K562 (cell line): ENCODE measurements at places on chromosomes 12 and 14. TPM values are rescaled to one million over a fixed set of nuclear protein-coding genes. Genes with fewer than 3 reads are reported as not detected.

DNA sequence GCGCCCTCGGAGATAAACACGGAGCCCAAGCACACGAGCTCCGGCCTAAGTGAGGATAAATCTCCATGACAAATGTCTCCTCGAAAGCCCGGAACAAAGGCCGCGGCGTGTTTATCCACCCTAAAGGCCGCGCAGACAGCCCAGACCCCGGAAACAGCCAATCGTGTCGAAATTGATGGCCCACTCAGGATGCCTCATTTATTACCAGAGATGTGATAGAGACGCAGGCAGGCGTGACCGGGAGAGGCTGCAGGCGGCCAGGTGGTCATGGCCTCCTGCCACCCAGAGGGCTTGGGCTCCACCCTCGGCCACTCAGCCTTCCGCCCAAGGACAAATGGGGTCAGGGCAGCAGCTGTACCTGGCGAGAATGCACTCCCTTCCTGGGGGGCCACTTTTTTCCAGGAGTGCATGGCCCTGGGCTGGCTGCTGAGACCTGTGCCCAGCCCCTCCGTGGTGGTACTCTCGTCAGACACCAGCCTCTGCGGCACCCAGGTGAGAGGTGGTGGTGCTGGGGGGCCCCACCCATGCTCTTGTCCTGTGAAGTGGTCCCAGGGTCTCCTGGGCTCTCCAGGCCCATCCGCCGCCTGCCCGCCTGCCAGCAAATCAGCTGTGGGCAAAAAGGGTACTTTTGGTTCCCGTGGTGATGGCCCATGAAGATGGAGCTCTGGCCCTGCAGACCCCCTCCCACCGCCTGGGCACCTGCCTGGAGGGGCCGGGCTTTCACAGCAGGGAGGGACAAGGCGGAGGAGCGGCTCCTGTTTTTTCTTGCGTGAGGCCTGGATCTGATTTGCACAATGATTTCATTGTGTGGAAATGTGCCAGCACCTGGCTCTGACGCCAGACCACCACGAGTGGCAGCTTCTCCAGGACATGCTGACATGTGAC, 211.5 kb upstream of the C14orf180 start:
- no peaks in the 10 kb centered on the region for H3K36me3 ChIP-seq
- H3K4me3 ChIP-seq = no peak overlapping the region
- H3K27ac ChIP-seq = no peak overlapping the region
- no peak for DNase-seq

DNA sequence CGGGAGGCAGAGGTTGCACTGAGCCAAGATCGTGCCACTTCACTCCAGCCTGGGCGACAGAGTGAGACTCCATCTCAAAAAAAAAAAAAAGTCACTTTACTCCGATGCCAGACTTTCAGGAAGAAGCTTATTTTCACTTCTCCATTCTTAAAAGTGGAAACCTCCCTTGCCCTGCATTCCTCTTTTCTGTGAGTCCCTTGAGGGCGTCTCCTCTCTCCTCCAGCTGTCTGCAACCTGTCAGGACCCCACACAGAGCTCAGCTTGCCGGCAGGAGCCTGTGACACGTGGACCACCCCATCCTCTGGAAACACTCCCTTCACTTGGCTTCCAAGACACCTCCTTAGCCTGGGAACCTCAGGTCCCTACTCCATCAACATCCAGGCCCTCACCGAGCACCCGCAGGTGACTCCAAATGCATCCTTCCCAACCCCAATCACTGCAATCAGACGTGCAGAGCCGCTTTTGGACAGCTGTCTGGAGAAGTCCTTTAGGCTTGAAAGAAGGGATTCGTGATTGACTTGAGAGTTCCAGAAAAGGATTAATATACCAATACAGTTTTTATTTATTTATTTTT, 34.3 kb downstream of the SLC15A4 start:
- H3K4me3 ChIP-seq = no peak overlapping the region
- no peaks in the 10 kb centered on the region for H3K4me1 ChIP-seq
- H3K36me3 ChIP-seq = peaks cover 15% of the 10 kb centered on the region; the same call in 1 of the 3 replicates
- no peak overlapping the region for H3K27ac ChIP-seq
- H3K27me3 ChIP-seq = peaks cover 11% of the 10 kb centered on the region; the same call in 1 of the 3 replicates
- DNase-seq = no peak

- no peaks in the 10 kb centered on the region for H3K27me3 ChIP-seq
- no peak overlapping the region for H3K27ac ChIP-seq
- peaks cover 73% of the 10 kb centered on the region for H3K36me3 ChIP-seq
- H3K4me1 ChIP-seq = no peaks in the 10 kb centered on the region
Observed at GRCh38 chr12:868722-869121, 80.8 kb downstream of the RAD52 start.

GRCh38 chr14:32762886-32763285, 175.8 kb upstream of the NPAS3 start:
- no peaks in the 10 kb centered on the region for H3K36me3 ChIP-seq
- no peaks in the 10 kb centered on the region for H3K27me3 ChIP-seq
- H3K4me3 ChIP-seq = no peak overlapping the region

RASSF3 gene
- 35.9 and 39.2 TPM in 2 replicates for total RNA-seq

DNA sequence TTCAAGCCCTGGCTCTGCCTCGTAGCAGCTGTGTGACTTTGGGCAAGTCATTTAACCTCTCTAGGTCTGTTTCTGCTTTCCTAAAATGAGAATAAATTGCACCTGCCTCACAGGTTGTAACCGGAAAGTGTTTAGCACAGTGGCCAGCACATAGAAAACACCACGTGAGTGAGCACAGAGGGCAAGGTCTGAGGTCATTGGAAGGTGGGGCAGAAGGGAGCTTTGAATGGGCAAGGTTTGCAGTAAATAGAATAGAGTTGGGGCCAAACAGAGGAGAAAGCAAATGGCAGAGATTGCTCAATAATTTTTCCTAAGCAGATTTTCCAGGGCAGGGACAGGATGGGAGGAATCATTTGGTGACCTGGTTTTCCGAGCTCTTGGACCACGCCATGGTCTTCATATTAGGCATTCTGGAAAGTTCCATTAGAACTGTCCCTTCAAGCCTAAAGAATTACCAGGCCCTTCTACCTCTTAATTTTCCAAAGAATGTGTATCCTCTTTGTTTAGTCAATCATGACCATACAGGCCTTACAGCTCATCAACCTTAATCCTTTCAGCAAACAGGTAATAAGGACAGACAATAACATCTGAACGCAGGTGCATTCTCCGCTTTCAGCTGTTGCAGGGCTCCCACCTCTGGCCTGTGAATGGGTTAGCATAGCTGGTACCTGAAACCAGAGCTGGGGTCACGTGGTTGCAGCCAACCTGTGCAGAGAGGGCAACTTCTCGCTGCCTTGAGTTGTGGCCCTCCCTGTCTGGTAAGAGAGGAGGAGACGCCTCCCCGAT, 53.8 kb downstream of the VWF start:
- H3K27ac ChIP-seq = no peak overlapping the region
- no peak overlapping the region for H3K4me3 ChIP-seq
- H3K27me3 ChIP-seq = peaks cover 16% of the 10 kb centered on the region; the same call in 1 of the 3 replicates
- no peak for DNase-seq

DNA sequence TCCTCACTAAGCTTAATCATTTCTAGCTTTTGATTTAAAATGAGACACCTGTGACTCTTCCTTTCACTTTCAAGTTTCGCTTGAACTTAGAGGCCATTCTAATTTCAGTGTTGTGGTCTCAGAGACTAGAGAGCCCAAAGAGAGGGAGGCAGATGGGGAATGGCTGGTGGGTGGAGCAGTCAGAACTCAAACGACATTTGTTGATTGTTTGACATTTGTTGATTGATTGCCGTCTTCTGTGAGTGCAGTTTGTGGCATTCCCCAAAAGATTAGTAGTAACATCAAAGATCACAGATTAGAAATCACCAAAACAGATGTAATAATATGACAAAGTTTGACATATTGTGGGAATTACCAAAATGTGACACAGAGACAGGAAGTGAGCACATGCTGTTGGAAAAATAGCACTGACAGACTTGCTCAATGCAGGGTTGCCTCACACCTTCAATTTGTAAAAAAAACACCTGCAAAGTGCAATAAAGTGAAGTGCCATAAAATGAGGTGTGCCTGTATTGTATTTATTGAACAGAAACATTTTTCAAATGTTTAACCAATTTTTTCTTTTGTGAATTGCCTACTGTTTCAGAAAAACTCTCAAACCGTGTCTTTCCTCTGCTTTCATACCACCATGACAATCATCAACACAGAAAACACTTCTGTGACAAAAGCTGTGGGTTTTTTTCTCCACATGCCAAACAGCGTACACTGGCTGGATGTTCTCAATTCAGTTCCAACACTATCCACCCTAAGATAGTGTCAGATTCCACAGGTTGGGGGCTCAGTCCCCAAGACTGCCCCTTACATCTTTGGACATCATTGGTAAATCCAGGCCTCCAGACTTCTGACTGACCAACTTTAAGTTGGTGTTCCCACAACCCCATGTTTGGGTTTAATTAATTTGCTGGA, 376.3 kb upstream of the RGS6 start:
- H3K4me1 ChIP-seq = peaks cover 10% of the 10 kb centered on the region; the same call in 1 of the 3 replicates
- DNase-seq = peak; percentile 12
- H3K27ac ChIP-seq = peak overlapping the region; percentile 54; the same call in 2 of the 3 replicates
- H3K36me3 ChIP-seq = no peaks in the 10 kb centered on the region

- H3K4me1 ChIP-seq = no peaks in the 10 kb centered on the region
- H3K27ac ChIP-seq = no peak overlapping the region
- no peak for DNase-seq
- no peaks in the 10 kb centered on the region for H3K27me3 ChIP-seq
- H3K36me3 ChIP-seq = no peaks in the 10 kb centered on the region
Observed at GRCh38 chr12:127903146-127903545, 363.8 kb upstream of the TMEM132C start.

LHX5 gene
- total RNA-seq = 0.04 and 0.16 TPM in 2 replicates

ARHGDIB gene
- 51.1 and 55.8 TPM in 2 replicates for total RNA-seq

DNA sequence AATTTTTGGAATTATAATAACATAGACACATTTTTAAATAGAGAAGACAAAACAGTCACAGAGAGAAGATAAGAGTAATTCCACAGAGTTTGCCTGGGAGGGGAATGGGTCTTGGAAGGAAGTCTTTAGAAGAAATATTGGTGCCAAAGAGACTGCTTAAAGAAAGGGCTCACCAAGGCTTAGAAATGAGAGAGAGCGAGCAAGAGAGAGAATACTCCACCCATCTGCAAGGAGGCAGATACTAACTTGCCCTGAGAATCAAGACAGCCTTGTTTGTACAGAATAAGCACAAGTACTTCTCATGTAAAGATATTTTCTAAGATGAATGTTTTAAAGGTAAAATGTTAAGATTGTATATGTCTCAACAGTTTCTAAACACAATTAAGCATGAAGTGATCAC, 165.5 kb downstream of the SLC38A4 start:
- no peaks in the 10 kb centered on the region for H3K27me3 ChIP-seq
- H3K36me3 ChIP-seq = no peaks in the 10 kb centered on the region
- no peak overlapping the region for H3K27ac ChIP-seq
- H3K4me1 ChIP-seq = peaks cover 18% of the 10 kb centered on the region
- H3K4me3 ChIP-seq = no peak overlapping the region
- no peak for DNase-seq

- peaks cover 45% of the 10 kb centered on the region; the same call in 2 of the 3 replicates for H3K27me3 ChIP-seq
- no peaks in the 10 kb centered on the region for H3K36me3 ChIP-seq
- DNase-seq = no peak
- peaks cover 19% of the 10 kb centered on the region for H3K4me1 ChIP-seq
- H3K4me3 ChIP-seq = peak overlapping the region; percentile 34
Observed at GRCh38 chr12:114683709-114684097, 272 bp downstream of the TBX3 start.

- no peak for DNase-seq
- no peak overlapping the region for H3K4me3 ChIP-seq
- no peak overlapping the region for H3K27ac ChIP-seq
- peaks cover 8% of the 10 kb centered on the region; the same call in 1 of the 3 replicates for H3K36me3 ChIP-seq
Observed at GRCh38 chr14:75711796-75712211, 50.8 kb downstream of the TTLL5 start.

DNA sequence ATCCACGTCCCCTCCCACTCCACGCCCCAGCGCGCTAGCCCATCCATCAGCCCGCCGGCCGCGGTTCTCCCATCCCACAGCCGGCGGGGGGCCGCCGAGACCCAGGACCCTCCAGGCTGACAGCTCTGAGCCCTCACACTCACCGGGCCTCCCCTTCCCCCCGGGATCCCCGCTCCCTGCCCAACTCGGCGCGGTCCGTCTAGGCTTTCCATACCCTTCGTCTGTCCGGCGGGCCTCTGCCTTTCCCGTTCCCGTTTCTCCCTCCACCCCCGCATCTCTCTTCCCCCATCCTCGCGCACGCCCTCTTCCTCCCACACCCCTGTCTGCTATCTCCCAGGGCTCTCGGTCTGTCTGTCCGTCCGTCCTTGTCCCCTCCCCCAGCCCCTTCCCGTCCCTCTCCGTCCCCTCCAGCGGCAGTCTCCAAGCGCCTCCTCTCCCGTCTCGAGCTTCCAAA, 726 bp downstream of the ZFHX2 start:
- H3K27ac ChIP-seq = no peak overlapping the region
- DNase-seq = peak; percentile 69
- H3K36me3 ChIP-seq = no peaks in the 10 kb centered on the region
- H3K4me3 ChIP-seq = peak overlapping the region; percentile 47
- H3K27me3 ChIP-seq = no peaks in the 10 kb centered on the region

GRCh38 chr12:1587927-1588574, 6.3 kb downstream of the FBXL14 start:
- peaks cover 26% of the 10 kb centered on the region; the same call in 2 of the 3 replicates for H3K4me1 ChIP-seq
- DNase-seq = no peak
- H3K36me3 ChIP-seq = peaks cover 8% of the 10 kb centered on the region; the same call in 1 of the 3 replicates
- no peaks in the 10 kb centered on the region for H3K27me3 ChIP-seq
- H3K27ac ChIP-seq = no peak overlapping the region
